ENCODE measurements at places on chromosomes 5 and 9. TPM values are rescaled to one million over a fixed set of nuclear protein-coding genes. Genes with fewer than 3 reads are reported as not detected.

The TEX48 gene
- total RNA-seq = not detected

The PGM5 gene
- not detected for total RNA-seq

The LECT2 gene
- not detected for total RNA-seq

The HTR4 gene
- not detected for total RNA-seq

The MAN2A1 gene
- total RNA-seq = 78.0 TPM

The FOXD4L5 gene
- total RNA-seq = not detected

The BTNL8 gene
- total RNA-seq = 0.26 TPM

The FREM1 gene
- 0.44 TPM for total RNA-seq

DNA sequence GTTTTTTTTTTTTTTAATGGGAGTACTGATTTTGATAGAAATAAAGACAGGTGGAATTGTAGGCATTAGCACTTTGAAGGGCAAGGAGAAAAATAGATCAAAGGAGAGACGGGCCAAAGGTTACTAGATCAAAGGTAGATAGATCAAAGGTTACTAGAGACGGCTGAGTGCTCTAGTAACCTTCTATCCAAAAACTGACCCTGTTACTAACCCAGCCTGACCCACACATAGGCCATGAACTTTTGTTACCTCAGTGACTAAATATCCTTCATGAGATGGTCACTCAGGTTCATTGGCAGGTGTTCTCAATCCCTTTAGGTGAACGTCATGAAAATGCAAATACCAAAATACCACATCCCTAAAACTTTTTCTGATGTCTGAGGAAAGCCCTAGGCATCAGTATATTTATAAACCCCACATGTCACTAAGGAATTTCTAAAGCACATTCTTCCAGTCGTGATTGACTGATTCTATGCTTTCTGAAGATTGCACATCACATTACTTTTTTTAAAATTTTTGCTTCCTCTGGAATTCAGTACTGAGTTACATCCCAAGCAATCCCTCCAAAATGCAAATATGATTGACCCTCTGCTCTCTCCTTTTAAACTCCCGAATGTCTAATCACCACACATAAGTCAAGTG, 772.7 kb downstream of the BRINP1 start:
- no peak overlapping the region for H3K27ac ChIP-seq
- no peaks in the 10 kb centered on the region for H3K4me1 ChIP-seq
- H3K36me3 ChIP-seq = no peaks in the 10 kb centered on the region
- H3K4me3 ChIP-seq = no peak overlapping the region

- DNase-seq = no peak
- no peaks in the 10 kb centered on the region for H3K4me1 ChIP-seq
- no peak overlapping the region for H3K27ac ChIP-seq
- no peak overlapping the region for H3K4me3 ChIP-seq
These were observed 152.4 kb downstream of the RAPGEF6 start for GRCh38 chr5:131482617-131483016.

DNA sequence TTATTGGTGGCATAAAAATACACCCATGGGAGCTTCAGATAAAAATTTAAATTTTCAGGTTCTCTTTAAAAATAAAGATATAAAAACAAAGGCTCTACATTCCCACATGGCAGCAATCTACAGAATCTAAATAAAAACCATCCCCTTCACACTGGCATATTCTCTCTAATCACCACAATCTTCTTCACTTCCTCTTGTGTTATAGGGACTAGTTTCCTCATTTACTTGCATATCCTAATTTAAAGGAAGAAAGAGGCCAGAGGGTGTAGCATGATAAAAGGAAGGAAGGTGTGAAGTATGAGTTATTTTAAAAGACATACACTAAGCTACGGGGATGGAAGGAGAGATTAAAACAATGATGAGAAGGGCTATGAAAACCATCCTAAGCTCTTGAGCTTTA, 390.5 kb downstream of the ZNF608 start:
- no peaks in the 10 kb centered on the region for H3K4me1 ChIP-seq
- no peak overlapping the region for H3K27ac ChIP-seq

GRCh38 chr5:13783726-13784125, 160.8 kb downstream of the DNAH5 start:
- no peak overlapping the region for H3K27ac ChIP-seq
- no peak for DNase-seq
- no peaks in the 10 kb centered on the region for H3K27me3 ChIP-seq
- no peak overlapping the region for H3K4me3 ChIP-seq

GRCh38 chr5:149790276-149790675, 60.2 kb downstream of the PPARGC1B start:
- no peaks in the 10 kb centered on the region for H3K4me1 ChIP-seq
- H3K4me3 ChIP-seq = no peak overlapping the region
- H3K27me3 ChIP-seq = no peaks in the 10 kb centered on the region
- no peak overlapping the region for H3K27ac ChIP-seq

DNA sequence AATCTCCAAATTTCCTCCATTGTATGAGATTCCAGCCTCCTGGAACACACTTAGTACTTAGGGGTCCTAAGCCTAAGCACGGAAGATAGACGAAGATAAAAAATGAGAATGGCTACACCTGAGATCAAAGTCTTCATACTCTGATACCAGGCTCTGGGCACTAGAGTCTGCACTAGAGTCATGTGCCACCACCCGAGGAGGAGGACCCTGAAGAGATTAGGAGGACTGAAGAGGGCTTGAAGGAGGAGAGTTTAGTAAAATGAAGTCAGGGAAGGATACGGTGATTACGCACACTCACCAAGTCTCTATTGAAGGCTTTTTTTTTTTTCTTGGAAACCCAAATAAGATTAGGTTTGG, 573 bp upstream of the SPATA24 start:
- H3K27me3 ChIP-seq = no peaks in the 10 kb centered on the region
- no peak for DNase-seq
- H3K4me3 ChIP-seq = peak overlapping the region; percentile 94
- H3K4me1 ChIP-seq = peaks cover 2% of the 10 kb centered on the region
- H3K27ac ChIP-seq = no peak overlapping the region
- peaks cover 16% of the 10 kb centered on the region for H3K36me3 ChIP-seq

DNA sequence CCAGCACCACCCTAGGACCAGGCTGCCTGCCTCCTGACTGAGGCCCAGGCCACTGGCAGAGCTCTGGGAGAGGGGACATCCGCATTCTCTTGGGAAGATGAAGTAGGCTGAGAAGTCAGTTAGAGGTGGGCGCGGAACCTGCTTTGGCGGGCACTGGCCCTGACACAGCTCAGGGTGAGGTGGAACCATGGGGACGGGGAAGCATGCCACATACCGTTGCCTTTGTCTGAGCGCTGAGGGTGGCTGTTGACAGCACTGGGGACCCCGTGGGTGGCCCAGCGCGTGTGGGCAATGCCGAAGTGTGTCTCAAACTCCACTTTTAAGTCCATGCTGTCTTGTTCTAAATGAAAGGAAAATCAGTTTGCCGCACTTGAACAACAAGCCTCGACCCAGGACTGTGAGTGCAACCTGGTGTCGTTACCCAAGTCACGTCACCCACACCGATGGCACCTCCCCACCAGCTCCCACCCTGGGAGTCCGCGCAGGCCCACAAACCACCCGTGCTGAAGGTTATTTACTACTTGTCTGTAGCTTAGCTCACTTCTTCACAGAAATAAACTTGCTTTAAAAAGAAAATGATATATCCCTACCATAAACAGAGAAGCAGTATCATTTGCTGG, 17.4 kb downstream of the GFPT2 start:
- H3K27me3 ChIP-seq = no peaks in the 10 kb centered on the region
- H3K4me1 ChIP-seq = peaks cover 7% of the 10 kb centered on the region
- no peak overlapping the region for H3K27ac ChIP-seq
- no peak overlapping the region for H3K4me3 ChIP-seq
- peaks cover 72% of the 10 kb centered on the region for H3K36me3 ChIP-seq

GRCh38 chr5:139911425-139912120, 116.0 kb downstream of the PSD2 start:
- DNase-seq = no peak
- H3K4me1 ChIP-seq = 0 out of 2 replicates have a peak, but pooled peaks cover 2% of the 10 kb centered on the region
- no peak overlapping the region for H3K4me3 ChIP-seq
- H3K27me3 ChIP-seq = no peaks in the 10 kb centered on the region
- no peaks in the 10 kb centered on the region for H3K36me3 ChIP-seq
- no peak overlapping the region for H3K27ac ChIP-seq

- H3K27ac ChIP-seq = no peak overlapping the region
- no peak for DNase-seq
- no peaks in the 10 kb centered on the region for H3K36me3 ChIP-seq
- no peaks in the 10 kb centered on the region for H3K4me1 ChIP-seq
These were observed 52.1 kb upstream of the ARL15 start for GRCh38 chr5:54362434-54362833.

DNA sequence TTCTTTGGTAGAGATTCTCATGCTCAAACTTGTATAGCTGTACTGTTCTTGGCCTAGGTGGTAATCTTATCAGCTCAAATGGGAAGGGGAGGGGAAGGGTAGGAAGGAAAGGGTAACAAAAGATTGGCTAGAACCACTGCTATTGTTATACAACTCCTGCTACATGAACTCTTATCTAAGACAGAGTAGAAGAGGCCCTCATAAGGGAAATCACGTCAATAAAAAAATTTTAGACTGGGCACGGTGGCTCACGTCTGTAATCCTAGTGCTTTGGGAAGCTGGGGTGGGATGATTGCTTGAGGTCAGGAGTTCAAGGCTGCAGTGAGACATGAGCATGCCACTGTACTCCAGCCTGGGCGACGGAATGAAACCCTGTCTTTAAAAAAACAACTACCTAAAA, 15.9 kb downstream of the STOM start:
- H3K4me1 ChIP-seq = peaks cover 10% of the 10 kb centered on the region
- no peaks in the 10 kb centered on the region for H3K27me3 ChIP-seq
- H3K36me3 ChIP-seq = peaks cover 9% of the 10 kb centered on the region
- H3K4me3 ChIP-seq = no peak overlapping the region

- no peaks in the 10 kb centered on the region for H3K4me1 ChIP-seq
- DNase-seq = no peak
- no peak overlapping the region for H3K27ac ChIP-seq
These were observed 115.7 kb downstream of the SUSD1 start for GRCh38 chr9:112059145-112059965.

DNA sequence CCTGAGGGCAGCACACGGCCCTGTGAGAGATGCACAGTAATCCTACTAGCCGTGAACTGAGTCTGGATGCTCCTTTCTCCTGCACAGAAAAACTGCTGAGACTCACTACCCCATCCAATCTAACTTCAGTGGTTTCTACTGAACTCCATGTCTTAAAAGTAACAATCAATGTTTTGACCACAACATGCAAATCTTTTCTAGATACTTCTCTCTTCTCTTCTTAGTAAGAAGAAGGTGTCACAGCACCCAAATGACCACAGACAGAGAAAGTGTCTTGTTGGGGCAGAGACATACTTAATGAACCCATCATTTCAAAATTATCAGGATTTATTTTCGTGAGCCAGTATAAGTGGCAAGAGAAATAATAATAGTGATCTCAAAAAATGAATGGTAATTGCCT, 285.8 kb upstream of the MEF2C start:
- no peak overlapping the region for H3K27ac ChIP-seq
- peaks cover 2% of the 10 kb centered on the region for H3K36me3 ChIP-seq
- no peak for DNase-seq
- no peak overlapping the region for H3K4me3 ChIP-seq

DNA sequence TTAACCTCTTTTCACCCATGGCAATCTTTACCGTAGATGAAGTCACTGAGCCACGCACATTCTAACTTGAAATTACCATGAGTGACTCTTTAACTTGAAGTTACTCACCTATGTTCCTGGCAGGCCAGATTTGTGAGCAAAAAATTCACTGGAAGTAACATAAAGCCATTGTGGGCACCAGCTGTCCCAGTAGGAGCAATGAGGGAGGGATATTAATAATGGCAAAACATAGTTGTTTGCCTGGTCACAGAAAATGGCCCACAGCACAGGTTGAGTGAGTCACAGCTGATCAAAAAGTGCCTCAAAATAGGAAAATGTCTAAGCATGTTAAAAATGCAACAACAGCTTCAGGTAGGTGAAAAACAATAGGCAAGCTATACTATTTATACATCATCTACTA, 146.6 kb downstream of the EFNA5 start:
- no peaks in the 10 kb centered on the region for H3K36me3 ChIP-seq
- H3K4me3 ChIP-seq = no peak overlapping the region
- H3K27ac ChIP-seq = no peak overlapping the region
- DNase-seq = no peak

GRCh38 chr5:132462856-132463745, 27.5 kb downstream of the IRF1 start:
- no peak for DNase-seq
- no peaks in the 10 kb centered on the region for H3K27me3 ChIP-seq
- no peak overlapping the region for H3K4me3 ChIP-seq
- no peak overlapping the region for H3K27ac ChIP-seq
- H3K4me1 ChIP-seq = peaks cover 12% of the 10 kb centered on the region

- no peak overlapping the region for H3K4me3 ChIP-seq
- DNase-seq = peak; percentile 14
- H3K27me3 ChIP-seq = no peaks in the 10 kb centered on the region
- H3K4me1 ChIP-seq = no peaks in the 10 kb centered on the region
- H3K36me3 ChIP-seq = no peaks in the 10 kb centered on the region
These were observed 80.6 kb upstream of the SMIM23 start for GRCh38 chr5:171705036-171705435.

DNA sequence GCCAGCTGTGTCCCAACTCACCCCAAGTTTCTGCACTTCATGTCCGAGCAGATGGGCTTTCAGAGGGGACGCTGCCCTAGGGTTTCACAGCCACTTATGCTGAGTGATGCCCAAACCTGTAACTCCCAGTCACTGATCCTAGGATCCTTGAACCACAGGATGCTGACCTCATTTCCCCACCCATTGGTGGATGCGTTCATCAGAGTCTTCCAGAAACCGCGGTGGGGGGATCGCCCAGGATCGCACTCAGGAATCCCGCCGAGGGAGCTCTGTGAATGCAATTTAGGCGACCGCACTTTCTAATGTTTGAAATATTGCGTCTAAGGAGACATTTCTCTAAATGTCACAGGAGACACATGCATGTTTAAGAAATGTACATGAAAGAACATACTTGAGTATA, 212.3 kb upstream of the IRX4 start:
- no peaks in the 10 kb centered on the region for H3K36me3 ChIP-seq
- H3K27ac ChIP-seq = no peak overlapping the region
- DNase-seq = no peak
- no peaks in the 10 kb centered on the region for H3K27me3 ChIP-seq
